Anterior cingulate cortex (tissue), 58 donors: ENCODE measurements at places on chromosomes 4 and X.

DNA sequence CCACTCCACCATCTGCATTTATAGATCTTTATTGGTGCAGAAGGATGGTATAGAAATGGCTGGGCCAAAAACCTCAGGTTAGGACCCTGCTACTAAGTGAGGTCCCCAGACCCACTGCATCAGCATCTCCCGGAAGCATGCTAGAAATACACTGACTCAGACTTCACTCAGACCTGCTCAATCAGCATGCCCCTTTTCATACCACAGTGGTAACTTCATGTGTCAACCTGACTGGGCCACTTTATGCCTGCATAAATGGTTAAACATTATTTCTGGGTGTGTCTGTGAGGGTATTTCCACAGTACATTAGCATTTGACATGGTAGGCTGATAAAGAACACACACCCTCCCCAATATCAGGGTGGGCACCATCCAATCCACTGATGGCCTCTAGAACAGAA lies 118.6 kb upstream of the VCX3B start:
- no peak for DNase-seq

DNA sequence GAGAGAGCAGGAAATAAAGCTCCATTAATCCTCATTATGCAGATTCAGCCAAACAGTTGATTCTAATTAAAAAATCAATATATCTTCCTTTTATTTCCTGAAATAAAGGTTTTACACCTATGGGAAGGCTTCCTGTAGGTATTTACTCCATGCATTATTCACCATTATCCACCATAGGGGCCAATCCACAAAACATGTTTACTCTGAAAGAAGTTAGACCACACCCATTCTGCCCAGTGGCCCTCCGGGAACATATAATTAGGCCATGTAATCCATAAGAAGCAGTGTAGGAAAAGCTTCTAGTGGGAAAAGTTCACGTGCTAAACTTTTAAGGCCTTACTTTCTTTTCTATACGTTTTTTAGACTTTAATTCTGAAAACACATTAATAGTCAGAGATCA lies 57.7 kb downstream of the SAT1 start:
- DNase-seq: no peak

DNA sequence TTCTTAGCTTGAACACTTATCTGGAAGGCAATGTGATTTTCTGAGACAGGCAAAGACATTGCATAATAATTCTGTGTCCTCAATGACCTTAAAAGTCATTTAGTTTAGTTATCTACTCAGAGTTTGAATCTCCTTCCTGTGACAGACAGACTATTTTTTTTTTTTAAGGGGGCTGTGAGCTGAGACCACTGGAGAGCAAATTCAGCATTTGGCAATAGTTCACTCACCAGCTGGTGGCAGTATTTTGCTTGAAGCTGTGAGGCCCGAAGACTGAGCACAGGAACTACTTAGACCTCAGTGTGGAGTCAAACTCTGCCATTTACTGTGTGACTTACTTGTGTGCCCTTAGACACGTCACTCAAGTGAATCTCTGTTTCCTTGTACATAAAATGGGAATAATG lies 22.9 kb upstream of the CPE start:
- no peak for DNase-seq

DNA sequence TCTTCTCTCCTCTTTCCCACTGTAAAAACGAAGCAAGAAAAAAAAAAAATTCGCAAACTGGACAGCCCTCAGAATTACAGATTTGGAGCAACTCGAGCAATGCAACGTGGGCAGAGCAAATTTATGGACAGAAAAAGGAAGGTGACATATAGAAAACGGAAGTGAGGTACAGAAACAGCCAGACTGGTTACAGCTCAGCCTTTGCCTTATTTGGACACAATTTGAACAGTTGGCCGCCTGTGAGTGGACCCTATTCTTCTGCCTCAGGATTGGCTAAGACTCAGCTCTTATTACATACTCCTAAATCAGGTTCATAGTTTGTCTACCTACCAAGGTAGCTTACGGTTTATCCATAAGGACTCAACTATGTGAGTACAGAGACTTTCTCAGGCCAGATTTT lies 98.8 kb downstream of the SOWAHB start:
- DNase-seq: no peak

- DNase-seq: no peak
Observed at GRCh38 chr4:180449395-180449956, 1793.7 kb upstream of the TENM3 start.

GRCh38 chr4:1568855-1569460 lies 115.2 kb downstream of the FAM53A start:
- no peak for DNase-seq

GRCh38 chr4:114093221-114093715 lies 113.8 kb upstream of the ARSJ start:
- DNase-seq: no peak

GRCh38 chrX:153511784-153512500 lies 5.5 kb upstream of the ATP2B3 start:
- no peak for DNase-seq

- no peak for DNase-seq
Observed at GRCh38 chrX:102744307-102744706, 23.8 kb downstream of the GPRASP3 start.

GRCh38 chr4:162456106-162456505 lies 292.3 kb upstream of the FSTL5 start:
- no peak for DNase-seq

DNA sequence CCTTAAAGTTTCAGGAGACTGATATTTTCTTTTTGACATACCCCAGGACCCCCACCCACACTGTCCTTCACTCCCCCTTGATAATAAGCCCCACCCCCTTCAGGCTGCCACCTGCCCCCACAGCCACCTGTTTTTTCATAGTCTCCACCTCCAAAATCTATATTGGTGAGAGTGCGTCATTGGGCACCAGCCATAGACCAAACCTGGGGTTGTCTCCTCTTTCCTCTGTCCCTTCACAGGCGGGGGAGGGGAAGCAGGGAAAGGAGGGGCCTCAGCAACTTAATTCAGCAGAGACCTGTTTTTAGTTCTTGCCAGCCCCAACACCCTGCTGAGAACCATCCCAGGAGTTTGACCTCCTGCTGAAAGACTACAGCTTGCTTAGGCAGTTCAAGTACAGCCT lies 1.1 kb downstream of the ARHGAP36 start:
- no peak for DNase-seq

DNA sequence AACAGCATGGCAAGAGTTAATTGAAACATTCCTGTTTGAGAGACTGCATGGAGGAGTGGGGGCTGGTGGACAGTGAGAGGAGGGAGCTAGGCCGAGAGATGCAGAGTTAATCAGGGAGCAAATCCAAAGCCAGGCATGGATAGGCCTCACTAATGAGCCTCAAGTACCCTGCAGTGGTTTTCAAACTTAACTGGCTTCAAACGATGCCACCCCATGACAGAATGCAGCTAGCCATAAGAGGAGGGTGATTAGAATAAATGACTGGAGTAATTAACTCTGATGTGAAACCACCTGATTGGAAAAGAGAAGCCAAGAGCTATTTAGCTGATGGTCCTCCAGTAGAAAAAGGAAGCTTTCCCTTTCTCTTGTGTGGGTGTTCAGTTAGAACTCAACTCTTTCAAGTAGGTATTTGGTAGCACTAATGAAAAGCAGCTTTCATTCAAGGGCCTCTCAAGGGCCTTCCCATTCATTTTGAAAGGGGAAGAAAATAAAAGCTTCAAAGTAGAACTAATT lies 215.4 kb upstream of the MAB21L2 start:
- DNase-seq: peak; percentile 3

GRCh38 chr4:144174401-144175067 lies 34.0 kb upstream of the GYPA start:
- DNase-seq: no peak

DNA sequence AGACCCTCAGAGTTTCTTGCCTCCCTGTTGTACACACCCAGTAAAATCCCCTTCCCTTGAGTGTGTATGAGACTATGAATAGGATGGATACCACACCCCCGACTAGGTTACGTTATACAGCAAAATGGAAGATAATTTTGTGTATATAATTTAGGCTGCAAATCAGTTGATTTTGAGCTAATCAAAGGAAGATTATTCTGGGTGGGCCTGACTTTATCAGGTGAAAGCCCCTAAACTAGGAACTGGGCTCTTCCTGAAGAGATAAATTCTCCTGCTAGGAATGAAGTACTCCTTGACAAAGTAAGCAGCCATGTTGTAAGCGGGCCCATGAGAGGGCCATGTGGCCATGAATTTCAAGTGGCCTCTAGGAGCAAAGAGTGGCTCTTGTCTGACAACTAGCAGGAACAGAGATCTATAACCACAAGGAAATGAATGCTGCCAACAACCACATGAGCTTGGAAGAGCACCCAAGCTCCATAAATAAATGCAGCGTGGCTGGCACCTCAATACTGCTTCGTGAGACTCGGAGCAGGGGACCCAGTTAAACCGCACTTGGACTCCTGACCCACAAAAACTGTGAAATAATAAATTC lies 646.4 kb downstream of the IL1RAPL1 start:
- DNase-seq: no peak

DNA sequence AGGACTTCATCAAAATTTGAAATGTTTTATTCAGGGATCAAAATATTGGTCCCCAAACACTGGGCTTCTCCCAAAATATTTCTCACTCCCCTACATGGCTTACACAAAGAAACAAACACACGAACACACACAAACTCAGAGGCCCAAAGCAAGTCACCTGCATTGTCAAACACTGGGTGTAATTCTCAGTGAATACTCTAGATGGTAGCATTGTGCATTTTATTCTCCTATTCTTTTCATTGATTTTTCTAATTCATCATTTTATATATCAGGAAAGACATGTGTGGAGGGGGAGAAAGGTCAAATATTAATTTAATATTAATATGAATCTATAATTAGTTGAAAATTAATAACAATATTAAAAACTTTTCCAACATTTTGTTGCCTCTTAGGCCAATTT lies 72.3 kb upstream of the TNMD start:
- DNase-seq: no peak

DNA sequence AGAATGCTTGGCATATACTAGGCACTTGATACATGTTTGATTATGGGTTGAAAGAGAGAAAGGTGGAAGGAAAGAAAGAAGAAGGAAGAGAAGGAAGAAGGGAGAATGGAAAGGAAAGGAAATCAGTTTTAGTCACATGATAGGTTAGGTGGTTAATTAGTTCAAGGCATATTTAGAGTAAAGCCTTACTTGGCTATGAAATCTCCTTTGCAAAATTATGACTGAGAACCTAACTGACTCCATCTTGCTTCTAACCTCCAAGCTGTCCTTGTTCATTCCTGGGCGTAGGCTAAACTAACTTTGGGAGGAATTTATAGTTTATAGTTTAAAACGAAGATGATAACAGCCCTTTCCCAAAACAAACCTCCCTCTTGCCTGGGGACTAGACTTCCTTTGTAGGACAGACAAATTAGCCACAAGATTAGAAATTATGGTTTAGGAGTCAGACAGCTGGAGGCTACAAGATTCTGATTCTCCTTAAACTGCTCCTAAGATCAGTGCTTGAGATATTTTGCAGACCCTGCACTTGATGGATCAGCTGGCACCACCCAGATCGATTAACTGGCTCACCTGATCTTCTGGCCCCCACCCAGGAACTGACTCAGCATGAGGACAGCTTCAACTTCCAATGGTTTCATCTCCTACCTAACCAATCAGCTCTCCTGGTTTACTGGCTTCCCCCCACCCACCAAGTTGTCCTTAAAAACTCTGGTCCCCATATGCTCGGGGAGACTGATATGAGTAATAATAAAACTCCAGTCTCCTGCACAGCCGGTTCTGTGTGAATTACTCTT lies 55.0 kb downstream of the TXK start:
- DNase-seq: no peak

- no peak for DNase-seq
Observed at GRCh38 chr4:146095091-146095690, 80.3 kb upstream of the LSM6 start.

DNA sequence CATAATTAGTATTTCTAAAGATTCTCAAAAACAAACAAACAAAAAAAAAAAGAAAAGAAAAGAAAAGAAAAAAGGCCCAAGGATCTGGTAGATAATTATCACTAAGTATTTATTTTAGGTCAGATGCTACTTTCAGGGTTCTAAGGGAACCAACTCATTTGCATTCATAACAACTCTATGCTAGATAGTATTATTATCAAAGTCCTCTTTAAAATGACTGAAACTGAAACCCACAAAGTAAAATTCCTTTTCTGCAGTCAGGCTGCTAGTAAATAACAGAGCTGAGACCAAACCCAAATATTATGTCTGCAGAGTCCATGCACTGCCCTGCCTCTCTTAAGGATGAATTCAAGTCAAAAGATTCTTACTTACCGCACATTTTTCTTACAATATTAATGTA lies 38.3 kb upstream of the MAPK10 start:
- no peak for DNase-seq

GRCh38 chrX:578531-578930 lies 52.1 kb upstream of the SHOX start:
- no peak for DNase-seq

DNA sequence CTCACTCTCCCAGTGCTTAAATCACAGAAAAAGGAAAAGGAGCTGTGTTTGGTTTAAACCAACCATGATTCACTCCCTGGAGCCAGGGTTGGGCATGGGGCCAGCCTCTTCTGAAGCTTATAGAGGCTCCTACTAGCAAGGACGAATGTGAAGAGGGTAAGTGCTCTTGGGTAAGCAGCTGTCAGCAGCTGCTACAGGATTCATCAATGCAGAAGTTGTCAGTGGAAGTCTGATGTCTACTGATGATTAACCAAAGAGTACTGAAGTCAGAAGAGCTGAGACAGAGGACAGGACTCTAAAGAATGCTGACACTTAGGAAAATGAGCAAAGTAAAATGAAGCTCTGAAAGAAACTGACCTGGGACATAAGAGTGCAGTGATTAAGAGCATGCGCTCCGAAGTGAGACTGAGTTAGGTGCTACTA lies 32.7 kb upstream of the JADE1 start:
- DNase-seq: no peak

DNA sequence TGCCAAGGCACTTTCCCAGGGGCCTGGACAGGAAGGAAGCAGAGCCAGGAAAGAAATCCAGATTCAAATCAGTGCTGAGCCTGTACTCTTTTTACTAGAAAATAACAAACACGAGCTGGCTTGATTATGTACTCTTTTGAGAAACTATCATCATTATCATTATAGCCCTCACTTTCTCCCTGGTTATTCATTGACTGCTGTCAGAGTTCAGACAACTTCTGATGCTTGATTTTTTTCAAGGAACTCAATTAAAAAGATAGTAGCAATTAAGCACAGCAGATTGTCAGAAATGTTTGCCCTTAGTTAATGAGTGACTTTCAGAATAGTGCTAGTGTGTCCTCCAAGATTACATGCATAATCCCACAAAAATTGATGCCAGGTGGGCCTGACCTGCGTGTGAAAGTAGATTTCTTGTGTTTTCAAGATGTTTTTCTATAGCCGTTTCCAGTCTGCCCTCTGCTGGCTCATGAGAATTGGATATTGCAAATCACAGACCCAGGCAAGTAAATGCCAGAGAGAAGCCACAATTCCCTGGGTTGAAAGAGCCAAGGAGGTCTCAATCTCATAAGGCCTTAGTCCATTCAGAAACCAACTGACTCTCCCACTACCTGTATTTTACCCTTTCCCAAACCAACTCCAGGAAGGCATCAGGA lies 14.3 kb upstream of the PNPLA4 start:
- DNase-seq: peak; percentile 24
